RKO (cell line): ENCODE measurements at places on chromosomes 12 and 14.

DNA sequence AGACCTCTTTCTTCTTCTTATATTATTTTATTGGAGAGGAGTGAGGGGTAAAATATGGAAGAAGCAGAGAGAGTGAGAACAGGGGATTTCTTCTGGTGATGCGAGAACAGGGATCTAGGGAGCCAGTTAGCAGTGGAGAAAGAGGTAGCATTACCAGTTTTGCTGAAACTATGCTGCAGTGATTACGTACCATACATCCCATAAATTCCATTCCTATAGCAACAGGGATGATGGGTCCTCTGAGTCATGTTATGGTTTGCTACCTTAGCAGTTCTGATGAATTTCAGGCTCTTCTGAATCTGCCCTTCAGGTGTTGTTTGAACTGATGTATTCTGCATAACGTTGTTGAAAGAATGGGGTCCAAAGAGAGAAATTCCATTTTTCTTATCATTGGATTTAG, 625.4 kb upstream of the LRFN5 start:
- peak; percentile 50 for DNase-seq

DNA sequence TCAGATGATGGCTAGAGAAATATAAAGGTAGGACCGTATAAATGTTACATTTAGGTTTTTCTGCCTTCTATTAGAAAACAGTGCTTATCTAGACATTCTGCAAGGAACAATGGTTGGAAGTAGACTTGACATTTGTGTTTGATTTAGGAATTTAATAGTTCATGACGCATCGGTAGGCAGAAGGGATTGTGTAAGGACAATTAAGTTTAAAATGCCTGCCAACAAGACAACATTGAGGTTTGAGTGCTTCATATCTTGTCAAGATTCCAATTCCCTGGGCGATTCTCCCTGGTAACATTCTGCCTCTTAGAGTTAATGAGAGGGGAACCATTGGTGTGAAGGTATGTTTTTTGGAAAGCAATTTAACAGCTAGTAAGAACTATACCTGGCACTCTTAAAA, 186.8 kb upstream of the RBM19 start:
- DNase-seq, result no peak

- DNase-seq, result no peak
These were observed 6.4 kb upstream of the CFAP251 start for GRCh38 chr12:121911824-121912585.

DNA sequence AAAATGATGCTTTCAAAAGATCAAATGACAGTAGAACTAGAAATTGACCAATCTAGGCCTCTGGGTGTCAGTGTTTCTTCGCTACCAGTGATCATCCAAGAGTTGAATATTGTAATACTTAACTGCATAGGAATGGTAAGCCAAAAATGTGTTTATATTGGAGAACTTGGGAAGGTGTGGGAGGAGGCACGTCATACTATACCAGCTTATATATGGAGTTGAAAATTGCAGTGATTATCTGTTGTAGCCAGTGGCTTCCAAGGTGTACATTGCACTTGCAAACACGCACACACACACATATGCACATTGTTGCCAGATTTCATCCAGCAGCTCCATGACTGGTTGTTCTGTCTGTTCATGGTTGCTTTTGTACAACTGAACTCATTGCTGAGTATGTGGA, 36.1 kb downstream of the EID3 start:
- no peak for DNase-seq

DNA sequence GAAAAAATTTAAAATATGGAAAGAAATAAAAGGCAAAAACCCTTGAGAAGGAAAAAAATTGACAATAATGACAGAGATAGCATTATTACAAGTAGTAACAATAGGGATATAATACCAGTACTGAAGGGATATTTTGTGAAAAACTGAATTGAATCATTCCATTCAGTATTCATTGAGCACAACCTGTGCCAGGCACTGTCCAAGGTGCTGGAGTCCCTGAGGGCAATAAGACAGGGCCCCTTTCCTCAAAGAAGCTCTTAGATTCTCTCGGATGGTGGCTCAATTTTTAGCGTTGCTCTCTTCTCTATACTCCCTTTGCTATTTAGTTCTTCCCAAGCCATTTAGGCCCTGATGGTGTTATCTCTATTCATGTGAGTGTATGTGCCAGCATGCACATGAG, 34.3 kb upstream of the GAS2L3 start:
- peak; percentile 51 for DNase-seq

DNA sequence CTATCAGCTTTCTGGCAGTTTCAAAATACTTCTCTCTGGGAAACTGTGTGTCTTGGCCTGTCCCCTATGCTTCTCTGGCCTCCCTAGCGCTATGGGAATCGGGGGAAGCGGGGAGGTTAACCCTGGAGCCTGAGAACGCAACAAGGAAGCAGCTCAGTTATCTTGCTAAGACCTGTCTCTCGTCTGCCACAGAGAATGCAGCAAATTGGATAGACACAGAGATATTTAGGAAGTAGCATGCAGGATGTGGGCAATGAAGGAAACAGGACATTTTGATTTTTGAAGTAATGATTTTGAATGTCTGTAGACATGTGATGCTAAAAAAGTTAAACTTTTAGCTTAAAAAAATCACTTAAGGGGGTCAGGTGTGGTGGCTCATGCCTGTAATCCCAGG, 6.6 kb upstream of the CALCOCO1 start:
- DNase-seq, result no peak

GRCh38 chr14:33780035-33780434, 170.8 kb downstream of the EGLN3 start:
- no peak for DNase-seq

- DNase-seq, result no peak
These were observed 94.7 kb downstream of the TMTC2 start for GRCh38 chr12:82781309-82781997.

DNA sequence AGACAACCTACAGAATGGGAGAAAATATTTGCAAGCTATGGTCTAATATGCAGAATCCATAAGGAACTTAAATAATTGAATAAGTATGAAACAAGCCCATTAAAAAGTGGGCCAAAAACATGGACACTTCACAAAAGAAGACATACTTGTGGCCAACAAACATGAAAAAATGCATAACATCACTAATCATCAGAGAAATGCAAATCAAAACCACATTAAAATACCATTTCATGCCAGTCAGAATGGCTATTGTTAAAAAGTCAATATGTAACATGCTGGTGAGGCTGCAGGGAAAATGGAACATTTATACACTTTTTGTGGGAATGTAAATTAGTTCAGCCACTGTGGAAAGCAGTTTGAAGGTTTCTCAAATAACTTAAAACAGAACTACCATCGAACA, 945.4 kb upstream of the FLRT2 start:
- DNase-seq, result no peak

GRCh38 chr12:110913119-110914056, 7.0 kb downstream of the MYL2 start:
- no peak for DNase-seq

GRCh38 chr14:61671082-61671481, 24.2 kb upstream of the HIF1A start:
- no peak for DNase-seq

DNA sequence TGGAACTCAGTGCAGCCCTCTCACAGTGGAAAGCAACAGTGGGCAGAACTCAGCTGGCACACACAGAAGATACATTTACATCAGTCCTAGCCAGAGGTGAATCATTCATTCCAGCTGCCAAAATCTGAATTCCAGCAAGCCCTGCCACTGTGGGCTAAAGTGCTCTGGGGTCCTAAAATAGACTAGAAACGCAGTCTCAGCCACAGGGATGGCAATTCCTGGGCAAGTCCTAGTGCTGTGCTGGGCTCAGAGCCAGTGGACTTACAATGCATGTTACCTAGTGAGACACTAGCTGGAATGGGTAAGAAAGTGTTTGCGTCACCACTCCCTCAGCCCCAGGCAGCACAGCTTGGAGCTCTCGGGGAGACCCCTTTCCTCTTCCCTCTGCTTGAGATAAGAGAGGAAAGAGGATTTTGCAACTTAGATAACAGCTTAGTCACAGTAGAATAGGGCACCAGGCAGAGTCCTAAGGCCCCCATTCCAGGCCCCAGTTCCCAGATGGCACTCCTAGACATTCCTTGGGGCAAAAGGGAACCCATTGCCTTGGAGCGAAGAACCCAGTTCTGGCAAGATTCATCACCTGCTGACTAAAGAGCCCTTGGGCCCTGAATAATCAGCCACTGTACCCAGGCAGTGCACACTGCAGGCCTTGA, 592.9 kb downstream of the FSCB start:
- DNase-seq, result no peak

GRCh38 chr14:61527325-61528100, 167.8 kb upstream of the HIF1A start:
- DNase-seq, result no peak

DNA sequence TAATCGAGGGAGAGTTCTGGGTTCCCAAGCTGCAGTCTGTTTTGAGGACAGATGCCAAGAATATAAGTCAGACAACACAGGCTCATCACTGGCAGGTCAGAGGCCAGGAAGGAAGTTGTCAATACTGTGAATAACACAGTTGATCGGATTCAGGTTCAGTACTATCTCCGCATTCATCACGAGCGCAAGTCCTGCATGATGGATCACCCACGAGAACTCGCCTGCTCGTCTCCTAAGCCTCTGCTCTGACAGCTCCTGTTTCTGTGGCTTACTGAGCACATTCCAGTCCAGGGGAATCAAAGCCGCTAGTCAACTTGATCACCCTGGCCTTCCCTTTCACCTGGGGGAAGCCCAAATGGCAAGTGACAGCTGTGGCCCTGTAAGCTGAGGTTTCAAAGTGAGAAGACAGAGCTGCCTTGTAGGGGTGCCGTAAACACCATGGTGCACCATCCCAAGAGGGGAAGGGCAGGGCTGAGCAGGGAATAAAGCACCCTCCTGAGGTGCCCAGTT, 60.1 kb upstream of the DICER1 start:
- no peak for DNase-seq

DNA sequence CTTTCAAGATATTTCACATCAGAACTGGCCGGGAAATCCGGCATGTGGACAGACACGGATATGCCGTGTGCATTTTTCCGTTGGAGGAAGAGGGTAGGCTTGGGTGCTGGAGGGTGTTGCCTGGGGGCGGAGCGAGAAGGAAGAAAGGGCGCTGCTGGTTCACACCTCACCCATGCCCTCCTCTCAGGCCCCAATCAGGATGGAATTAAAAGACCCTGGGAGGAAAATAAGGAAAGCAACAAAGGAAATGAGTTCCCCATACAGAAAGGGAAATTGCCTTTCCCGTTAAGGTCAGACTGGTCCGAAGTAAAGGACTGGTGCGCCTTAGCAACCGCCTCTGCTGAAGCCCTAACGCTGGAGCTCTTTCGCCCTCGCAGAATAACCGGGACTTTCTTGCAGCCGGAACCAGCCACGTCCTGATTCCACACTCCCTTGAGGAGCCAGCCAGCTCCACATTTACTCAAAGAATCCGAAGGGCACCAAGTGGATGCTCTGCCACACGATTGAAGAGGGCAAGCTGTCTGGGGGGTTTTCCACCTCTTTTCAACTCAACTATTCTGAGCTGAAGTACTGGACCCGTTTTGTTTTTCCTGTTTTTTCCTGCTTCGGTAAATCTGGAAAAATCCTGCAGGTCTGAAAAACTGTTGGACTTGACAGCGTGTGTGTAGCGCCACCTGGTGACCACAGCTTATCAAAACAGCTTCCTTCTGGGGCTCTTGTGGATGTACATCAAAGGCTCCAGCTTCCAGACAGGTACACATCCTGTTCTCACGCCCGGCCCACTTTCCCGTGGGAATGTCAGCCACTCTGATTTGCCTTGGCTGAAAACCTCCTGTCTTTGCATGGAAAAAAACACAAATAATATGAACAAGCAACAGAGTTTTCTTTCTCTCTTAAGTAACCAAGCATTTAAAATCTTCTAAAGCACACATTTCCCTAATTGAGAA, 37.6 kb upstream of the BCL2L14 start:
- peak; percentile 80 for DNase-seq

- no peak for DNase-seq
These were observed 221.2 kb upstream of the PELI2 start for GRCh38 chr14:55897031-55897430.

- no peak for DNase-seq
These were observed 8.9 kb downstream of the PDE1B start for GRCh38 chr12:54558311-54558710.

DNA sequence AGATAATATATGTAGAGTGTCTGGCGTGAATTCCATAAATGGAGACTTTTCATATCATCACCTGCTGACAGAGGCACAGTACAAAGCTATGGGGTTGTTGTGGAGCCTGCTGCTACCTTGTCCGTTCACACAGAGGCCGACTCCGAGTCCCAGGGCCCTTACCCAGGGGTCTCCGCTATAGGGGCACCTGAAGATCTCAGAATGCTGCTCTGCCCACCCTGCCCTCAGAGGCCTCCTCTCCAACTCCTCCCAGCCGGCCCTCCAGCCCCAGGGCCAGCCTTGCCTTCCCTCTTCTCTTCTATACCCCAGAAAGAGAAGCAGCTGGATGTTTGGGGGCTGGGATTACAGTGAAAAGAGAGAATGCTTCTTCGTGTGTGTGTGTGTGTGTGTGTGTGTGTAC, 21.3 kb downstream of the NCKAP5L start:
- no peak for DNase-seq

DNA sequence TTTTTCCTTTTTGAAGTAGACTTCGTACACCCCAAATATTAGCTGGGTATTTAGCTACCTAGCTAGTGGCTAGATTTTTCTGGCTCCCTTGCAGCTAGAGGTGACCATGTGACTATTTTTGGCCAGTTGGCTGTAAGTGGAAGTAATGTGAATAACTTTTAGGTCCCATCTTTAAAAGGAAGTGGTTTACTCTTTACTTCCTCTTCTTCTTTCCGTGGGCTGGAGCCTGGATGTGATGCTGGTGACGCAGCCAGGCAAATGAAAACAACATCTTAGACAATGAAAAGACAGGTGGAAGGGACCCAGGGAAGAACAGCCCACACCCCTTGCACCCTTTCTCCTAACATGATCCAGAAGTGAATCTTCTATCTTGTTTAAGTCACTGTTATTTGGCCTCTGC, 245.5 kb downstream of the ATP23 start:
- no peak for DNase-seq

DNA sequence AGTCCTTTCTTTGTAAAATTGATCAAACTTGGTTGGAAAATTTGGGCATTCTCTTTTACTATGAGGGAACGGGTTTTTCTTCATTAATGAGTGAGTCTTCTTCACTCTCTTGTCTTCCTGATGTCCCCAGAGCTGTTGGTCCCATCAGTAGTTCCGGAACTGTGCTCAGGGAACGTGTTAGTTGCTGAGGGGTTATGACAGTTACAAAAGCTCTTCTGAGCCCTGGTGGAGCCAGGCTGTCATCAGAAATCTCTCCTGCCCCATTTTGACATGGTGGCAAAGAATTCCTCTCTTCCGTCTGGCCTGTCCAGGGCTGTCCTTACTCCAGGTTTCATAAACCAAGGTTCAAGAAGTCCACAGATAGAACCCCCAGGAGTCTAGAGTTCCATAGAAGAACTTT, 208.5 kb downstream of the SLC41A2 start:
- DNase-seq, result no peak
